IPS DF 19.7 (cell line): ENCODE measurements at places on chromosomes 3 and 15.

DNA sequence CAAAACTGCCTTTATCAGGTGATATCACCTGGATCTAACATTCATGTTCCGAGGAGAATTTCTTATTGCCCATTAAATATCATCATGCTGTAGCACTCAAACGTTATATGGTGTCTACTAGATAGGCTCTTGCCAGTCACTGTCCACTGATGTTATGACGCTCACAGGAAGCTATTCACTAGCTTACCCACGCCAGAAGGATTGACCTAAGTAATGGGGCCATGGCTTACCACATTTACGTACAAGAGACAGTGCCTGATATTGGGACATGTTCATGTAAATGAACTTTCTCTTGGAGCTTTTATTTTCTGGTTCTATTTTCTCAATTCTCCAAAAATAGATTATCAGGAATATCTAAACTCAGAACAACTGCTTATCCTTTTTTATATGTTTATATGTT lies 91.7 kb upstream of the NAALADL2 start:
- DNase-seq: no peak

DNA sequence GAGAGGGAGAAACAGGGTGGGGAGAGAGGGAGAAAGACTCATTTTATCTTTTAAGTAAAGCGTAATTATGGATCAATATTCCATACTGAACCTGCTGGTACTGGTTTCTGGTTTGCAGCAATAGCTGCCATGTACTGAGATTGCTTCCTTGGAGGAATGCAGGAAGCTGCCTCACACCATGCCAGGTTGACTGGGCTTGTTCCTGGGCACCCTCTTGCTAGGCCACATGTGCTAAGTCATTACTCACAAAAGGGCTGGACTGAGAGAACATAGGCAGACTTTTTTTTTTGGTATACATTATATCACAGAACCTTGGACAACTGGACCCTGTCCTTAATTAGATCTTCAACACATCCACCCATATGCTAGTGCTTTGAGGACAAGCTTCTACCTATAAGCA lies 193.4 kb downstream of the ZNF621 start:
- DNase-seq: no peak

DNA sequence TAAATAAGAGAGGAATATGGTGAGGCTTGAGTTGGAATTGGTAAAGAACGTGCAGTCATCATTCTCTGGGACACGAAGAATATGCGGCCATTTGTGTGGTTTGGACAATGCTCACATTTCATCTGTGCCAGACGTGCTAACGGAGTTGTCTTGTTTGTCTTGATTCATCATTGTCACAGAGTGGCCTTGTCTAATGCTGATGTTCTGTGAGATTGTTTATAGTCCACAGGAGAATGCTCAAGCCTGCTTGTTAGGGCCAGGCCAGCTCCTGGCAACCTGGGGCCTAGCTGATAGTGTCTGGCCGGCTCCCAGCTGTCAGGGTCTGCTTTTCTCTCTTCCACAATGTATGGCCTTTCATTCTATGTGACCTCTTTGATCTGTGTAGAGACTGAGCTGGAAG lies 384.7 kb downstream of the EDEM1 start:
- DNase-seq: no peak

DNA sequence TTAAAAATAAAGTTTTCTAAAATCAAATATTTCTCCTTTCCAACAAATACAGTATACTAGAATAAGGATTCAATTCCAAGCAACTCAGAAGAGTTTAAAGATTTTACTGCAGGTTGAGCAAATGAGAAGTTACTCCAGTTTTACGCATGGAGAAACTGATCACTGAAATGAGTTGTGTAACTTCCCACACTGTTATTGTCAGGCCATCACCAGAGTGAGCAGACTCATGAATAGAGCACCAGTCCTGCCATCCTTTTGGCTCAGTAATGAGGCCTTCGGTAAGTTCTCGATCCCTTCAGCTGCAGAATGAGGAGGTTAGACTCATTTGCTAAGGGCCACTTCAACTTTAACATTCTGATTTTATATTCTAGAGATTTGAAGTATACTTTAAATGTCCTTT lies 48.1 kb downstream of the OSBPL10 start:
- DNase-seq: no peak

- DNase-seq: no peak
Observed at GRCh38 chr3:50410608-50411139, 51.4 kb upstream of the TMEM115 start.

DNA sequence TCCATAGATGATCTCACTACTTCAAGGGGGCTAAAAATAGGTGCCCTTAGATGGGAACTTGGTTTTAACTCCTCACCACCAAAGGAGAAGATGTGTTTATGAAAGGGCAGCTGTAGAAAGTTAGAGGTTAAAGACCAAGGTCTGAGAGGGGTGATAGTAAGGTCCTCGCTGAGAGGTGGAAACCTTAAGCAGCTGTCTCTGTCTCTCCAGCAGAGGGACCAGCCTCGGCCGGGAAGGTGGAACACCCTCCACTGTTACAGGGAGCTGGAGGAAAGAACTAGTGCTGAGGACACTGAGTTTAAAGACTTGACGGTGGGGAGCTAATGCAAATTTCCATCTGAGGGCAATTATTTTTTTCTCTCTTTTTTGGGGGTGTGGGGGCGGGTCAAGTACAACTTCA lies 8.9 kb upstream of the RLBP1 start:
- no peak for DNase-seq

DNA sequence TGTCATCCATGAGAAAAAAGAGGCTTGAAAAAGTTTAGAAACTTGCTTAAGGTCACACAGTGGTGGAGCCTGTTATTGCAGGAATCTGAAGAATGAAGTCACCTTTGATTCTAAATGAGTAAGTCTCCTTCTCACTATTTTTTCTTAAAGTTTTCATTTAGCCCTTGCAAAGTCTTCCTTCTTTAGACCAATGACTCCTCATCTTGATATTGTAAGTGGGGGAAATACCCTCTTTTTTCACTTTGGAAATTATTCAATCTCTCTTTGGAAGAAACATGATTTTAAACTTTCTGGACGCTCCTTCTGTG lies 787 bp upstream of the SLMAP start:
- DNase-seq: no peak

DNA sequence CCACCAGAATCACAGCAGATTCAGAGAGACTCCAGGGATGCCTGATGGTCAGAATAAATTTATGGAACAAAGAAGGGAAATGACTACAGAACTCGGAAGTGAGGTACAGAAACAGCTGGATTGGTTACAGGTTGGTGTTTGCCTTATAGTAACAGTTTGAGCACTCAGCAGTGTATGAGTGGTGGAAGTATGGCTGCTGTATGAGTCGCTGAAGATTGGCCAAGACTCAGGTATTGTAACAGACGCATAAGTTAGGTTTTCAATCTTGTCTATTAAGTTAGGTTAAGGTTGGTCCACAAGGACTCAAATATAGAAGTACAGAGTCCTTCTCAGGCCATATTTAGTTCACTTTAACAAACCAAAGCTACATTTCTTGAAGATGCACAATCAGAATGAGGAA lies 33.1 kb downstream of the ATP13A5 start:
- no peak for DNase-seq

- DNase-seq: no peak
Observed at GRCh38 chr3:117526470-117527079, 817.0 kb downstream of the TUSC7 start.
